T-helper 1 cell treated with Interleukin-12 subunit alpha and Interleukin-12 subunit beta and Interleukin-4 antibody, amounts not matched to agents 30 ng/mL and 1 ng/mL, for 36 hours (primary cell): ENCODE measurements at places on chromosomes 11 and 22. TPM values are rescaled to one million over a fixed set of nuclear protein-coding genes. Genes with fewer than 3 reads are reported as not detected.

FOLH1 gene
- total RNA-seq: not detected in 2 replicates

CPT1A gene
- total RNA-seq: 28.3 and 31.7 TPM in 2 replicates

KIRREL3 gene
- not detected in 2 replicates for total RNA-seq

GAL3ST3 gene
- not detected in 2 replicates for total RNA-seq

EIF3M gene
- 196 and 212 TPM in 2 replicates for total RNA-seq

UPK3A gene
- total RNA-seq: not detected in 2 replicates

SLC43A3 gene
- total RNA-seq: 52.6 and 54.2 TPM in 2 replicates

KCTD21 gene
- total RNA-seq: 13.5 and 14.1 TPM in 2 replicates

OR8A1 gene
- not detected in 2 replicates for total RNA-seq

MMP10 gene
- total RNA-seq: not detected in 2 replicates

SPTBN2 gene
- total RNA-seq: 0.05 and 0.39 TPM in 2 replicates

PPP2R5B gene
- total RNA-seq: 17.0 and 18.6 TPM in 2 replicates

OR51E1 gene
- not detected in 2 replicates for total RNA-seq

TCN1 gene
- not detected in 2 replicates for total RNA-seq

RGL4 gene
- 33.2 and 34.8 TPM in 2 replicates for total RNA-seq

CDCA5 gene
- total RNA-seq: 70.7 and 72.1 TPM in 2 replicates

GNG3 gene
- total RNA-seq: not detected in 2 replicates

OSM gene
- total RNA-seq: 193 and 195 TPM in 2 replicates

LDHA gene
- total RNA-seq: 873 and 884 TPM in 2 replicates

LAYN gene
- total RNA-seq: 4.1 and 4.8 TPM in 2 replicates

ENTHD1 gene
- total RNA-seq: 0.15 and 0.41 TPM in 2 replicates

HINFP gene
- total RNA-seq: 48.5 and 48.8 TPM in 2 replicates

TEX12 gene
- 0.46 TPM in 1 of 2 replicates, not detected in the other for total RNA-seq

EXPH5 gene
- 0.88 and 1.7 TPM in 2 replicates for total RNA-seq

SMTNL1 gene
- not detected in 2 replicates for total RNA-seq

MAPK12 gene
- 7.7 and 8.8 TPM in 2 replicates for total RNA-seq

OR2D2 gene
- 0.20 TPM in 2 replicates for total RNA-seq

GPHA2 gene
- not detected in 2 replicates for total RNA-seq

CDC42EP1 gene
- total RNA-seq: 1.9 and 2.3 TPM in 2 replicates
